ENCODE measurements at places on chromosomes 6 and 20. TPM values are rescaled to one million over a fixed set of nuclear protein-coding genes. Genes with fewer than 3 reads are reported as not detected.

GRCh38 chr6:7432391-7433120 is 42.9 kb downstream of the RIOK1 start:
- DNase-seq = no peak

TSBP1 gene
- not detected for total RNA-seq

- no peak for DNase-seq
These were observed 3.7 kb upstream of the SPDEF start for GRCh38 chr6:34559651-34560365.

- DNase-seq = peak; percentile 57
These were observed 40.1 kb downstream of the ILRUN start for GRCh38 chr6:34656378-34657036.

PPP1R3G gene
- total RNA-seq = 6.3 TPM

RXRB gene
- 16.8 TPM for total RNA-seq

DNA sequence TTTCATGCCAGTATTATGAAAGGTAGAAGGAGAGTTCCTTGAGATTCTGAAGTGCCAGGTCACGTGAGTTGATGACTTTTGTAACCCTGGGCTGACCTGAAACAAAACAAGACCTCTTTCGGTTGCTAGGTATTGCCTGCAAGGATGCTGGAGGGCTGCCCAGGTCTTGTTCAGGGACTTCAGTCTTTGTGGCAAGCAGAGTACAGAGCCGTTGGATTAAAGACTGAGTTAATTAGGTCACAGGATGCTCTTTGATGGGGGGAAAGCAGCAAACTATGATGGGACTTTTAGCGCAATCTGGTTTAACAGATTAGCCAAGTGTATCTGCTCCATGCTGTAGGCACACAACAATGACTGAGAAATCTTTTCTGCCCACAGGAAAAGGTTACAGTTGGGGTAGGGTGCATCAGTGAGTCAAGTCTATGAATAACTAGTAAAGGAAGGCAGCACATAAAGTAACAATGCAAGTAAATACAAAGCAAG is 12.8 kb upstream of the ELOVL5 start:
- DNase-seq = peak; percentile 93

GRCh38 chr6:104613416-104614001 is 246.2 kb downstream of the HACE1 start:
- DNase-seq = peak; percentile 57

COL11A2 gene
- total RNA-seq = 0.17 TPM

SASH1 gene
- total RNA-seq = 87.9 TPM

CRISP3 gene
- not detected for total RNA-seq

LIN28B gene
- not detected for total RNA-seq

PHF20 gene
- 58.4 TPM for total RNA-seq

- no peak for DNase-seq
These were observed 9.1 kb downstream of the FILIP1 start for GRCh38 chr6:75484535-75484934.

DNA sequence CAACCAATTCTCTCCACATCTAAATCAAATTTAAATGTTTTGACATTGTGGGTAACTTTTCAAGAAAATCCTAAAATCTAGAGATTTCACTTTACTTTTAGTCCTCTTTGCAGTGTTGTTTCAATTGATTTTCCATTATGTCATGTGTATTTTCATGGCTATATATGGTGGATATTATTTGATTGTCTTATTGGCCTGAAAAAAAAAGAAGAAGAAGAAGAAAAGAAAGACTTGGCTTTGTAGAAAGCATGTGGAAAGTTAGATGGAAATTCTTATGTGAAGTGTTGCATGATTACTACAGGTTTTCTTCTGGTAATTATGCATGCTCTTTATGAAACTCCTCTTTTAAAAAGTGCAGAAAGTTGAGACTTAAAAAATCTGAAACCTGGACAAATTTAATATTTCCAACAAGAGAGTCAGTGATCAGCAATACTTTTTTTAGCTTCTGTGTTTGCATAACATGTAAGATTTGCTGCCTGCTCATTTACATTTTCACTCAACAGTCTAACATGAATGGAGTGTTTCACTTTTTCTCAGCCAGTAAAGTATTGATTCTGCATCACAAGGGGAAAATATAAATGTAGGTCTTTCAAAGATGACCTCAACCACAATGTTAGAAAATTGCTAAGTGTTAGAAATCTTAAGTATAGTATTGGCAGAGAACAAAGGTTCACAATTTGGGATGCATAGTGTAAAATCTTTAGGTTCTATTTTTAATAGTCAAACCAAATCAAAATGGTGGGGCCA is 438.7 kb downstream of the BCKDHB start:
- DNase-seq = no peak

DNA sequence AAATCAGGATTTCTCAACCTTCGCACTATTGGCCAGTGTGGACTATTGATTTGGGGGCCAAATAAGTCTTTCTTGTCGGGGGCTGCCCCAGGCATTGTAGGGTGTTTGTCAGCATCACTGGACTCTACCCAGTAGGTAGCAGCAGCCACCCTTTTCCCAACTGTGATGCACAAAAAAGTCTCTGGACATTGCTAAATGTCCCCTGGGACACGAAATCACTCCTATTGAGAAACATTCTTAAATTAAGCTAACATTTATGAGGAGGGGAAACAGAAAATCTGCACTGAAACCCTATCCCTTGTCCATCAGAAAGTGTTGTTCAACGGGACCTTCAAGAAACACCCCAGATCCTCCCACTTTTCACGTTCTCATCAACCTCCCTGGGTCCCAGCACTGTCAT is 54.2 kb downstream of the NFATC2 start:
- DNase-seq = no peak

DNA sequence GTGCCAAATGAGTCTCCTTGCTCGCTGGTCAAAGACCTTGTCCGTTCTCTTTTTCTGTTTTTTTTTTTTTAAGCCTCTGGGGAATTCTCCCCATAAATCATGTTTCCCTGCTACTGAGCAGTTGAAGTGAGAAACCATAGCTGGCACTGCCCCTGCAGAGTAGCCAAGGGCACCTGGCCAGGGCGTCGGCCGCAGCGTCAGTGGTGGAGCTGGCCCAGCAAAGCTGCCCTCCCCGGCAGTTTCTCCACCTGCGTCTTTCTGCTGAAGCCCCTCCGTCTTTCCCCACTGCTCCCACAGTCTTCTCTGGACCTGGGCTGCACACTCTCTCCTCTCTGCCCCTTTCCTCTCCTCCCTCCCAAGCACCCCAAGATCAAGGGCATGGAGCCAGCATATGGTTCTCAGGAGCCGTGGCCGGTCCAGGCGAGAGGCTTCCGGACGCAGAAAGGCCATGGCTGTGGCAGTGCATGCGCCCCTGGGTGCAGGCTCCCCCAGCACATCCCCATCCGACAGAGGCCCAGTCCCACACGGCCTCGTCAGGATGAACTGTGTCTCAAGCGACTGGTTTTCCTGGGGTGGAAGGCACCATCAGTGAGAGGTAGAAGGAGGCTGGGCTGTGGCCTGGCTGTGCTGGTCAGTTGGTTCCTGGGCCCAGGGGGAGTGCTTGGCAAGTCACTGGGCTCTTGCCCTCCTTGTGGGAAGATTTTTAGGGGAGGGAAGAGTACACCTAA is 218.1 kb downstream of the ERMARD start:
- peak; percentile 3 for DNase-seq

DNA sequence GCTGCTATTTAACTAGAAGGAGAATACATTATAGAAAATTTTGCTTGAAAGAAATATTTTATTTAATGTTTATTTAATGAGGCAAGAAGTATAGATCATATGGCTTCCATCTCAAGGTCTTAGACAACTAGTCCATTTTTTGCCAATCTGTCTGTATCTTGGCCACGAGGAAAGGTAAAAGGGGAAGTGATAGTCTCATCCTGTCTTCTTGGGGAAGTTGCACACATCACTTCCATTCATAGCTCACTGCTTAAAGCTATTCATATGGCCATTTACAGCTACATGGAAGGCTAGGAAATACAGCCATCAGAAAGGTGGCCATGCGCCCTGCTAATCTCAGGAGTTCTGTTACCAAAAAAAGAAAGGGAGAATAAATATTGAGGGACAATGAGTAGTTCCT is 50.8 kb downstream of the METTL24 start:
- DNase-seq = no peak

- DNase-seq = no peak
These were observed 714.5 kb upstream of the EYS start for GRCh38 chr6:66421570-66421969.

Measured in renal cortical epithelial cell (primary cell).